ENCODE measurements at places on chromosomes 2 and 18. TPM values are rescaled to one million over a fixed set of nuclear protein-coding genes. Genes with fewer than 3 reads are reported as not detected.

Gene ZAP70
- not detected for total RNA-seq

Gene FBLN7
- total RNA-seq: 0.27 TPM

Gene CNNM3
- 22.5 TPM for total RNA-seq

Gene TCF4
- 0.37 TPM for total RNA-seq

Gene LYPD6B
- total RNA-seq: 1.3 TPM

Gene MYO3B
- 7.1 TPM for total RNA-seq

Measured in Calu3 (cell line).